Endothelial cell (in vitro differentiated cells): ENCODE measurements at places on chromosomes 13 and 19. TPM values are rescaled to one million over a fixed set of nuclear protein-coding genes. Genes with fewer than 3 reads are reported as not detected.
A peak's percentile ranks its signal among the peaks of the same experiment; 100 is the strongest.

DNA sequence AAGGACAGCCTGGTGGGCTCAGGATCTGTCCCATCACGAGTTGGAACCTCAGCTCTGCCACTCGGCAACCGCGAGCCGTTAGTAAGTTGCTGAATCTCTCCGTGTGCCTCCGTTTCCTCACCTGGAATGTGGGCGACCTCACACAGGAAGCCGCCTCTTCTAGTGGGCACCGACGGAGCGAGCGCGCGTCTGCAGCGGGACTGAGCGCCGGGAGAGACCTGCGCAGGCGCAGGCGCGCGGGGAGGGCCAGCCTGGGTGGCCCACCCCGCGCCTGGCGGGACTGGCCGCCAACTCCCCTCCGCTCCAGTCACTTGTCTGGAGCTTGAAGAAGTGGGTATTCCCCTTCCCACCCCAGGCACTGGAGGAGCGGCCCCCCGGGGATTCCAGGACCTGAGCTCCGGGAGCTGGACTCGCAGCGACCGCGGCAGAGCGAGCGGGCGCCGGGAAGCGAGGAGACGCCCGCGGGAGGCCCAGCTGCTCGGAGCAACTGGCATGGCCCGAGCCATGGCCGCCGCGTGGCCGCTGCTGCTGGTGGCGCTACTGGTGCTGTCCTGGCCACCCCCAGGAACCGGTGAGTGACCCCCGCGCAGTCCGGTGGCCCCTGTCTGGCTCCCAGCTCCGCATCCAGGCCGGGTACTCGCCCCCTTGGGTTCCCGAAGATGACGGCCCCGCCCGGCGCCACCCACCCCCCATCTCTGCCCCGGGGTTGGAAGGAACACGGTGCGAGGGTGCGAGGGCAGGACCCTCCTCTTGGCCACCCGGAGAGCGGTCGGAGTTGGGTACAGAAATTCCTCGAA lies at the start of gene PVR:
PVR (plus strand) TSS at position 306 of the 797 bp plus-strand sequence; CDS start at position 493, 187 bp downstream.
- peak; percentile 59 for DNase-seq

DNA sequence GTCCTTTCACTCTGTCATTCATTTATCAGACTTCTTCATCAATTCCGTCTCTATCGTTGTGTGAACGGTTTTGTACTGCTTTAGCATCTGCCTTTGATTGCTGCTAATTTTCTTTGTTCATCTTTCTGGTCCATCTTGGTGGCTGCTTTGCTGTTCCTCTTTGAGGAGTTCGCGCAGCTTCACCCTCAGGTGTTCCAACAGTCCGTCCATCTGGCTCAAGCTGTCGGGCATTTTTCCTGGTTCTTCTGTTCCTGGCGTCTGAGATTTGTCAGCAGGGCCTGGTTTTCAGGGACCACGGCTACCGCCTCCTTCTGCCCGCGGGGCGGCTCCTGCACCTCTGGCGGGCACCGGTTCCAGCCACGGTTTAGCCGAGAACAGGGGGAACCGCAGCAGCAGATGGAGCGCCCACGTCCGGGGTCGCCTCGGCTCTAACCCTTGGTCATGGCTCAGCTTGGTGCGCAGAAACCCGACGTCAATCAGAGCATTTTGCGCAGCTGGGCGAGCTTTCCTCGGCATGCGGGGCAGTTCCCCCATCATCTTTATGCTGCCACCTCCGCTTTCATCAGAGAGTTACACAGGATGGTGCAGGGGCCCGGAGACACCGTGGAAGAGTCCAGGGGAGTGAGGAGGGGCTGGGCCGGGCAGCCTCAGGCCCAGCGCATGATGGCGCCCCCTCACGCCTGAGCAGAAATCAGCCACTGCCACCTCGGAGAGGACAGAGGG lies 89.5 kb downstream of the ZNF100 start:
- no peak for DNase-seq

DNA sequence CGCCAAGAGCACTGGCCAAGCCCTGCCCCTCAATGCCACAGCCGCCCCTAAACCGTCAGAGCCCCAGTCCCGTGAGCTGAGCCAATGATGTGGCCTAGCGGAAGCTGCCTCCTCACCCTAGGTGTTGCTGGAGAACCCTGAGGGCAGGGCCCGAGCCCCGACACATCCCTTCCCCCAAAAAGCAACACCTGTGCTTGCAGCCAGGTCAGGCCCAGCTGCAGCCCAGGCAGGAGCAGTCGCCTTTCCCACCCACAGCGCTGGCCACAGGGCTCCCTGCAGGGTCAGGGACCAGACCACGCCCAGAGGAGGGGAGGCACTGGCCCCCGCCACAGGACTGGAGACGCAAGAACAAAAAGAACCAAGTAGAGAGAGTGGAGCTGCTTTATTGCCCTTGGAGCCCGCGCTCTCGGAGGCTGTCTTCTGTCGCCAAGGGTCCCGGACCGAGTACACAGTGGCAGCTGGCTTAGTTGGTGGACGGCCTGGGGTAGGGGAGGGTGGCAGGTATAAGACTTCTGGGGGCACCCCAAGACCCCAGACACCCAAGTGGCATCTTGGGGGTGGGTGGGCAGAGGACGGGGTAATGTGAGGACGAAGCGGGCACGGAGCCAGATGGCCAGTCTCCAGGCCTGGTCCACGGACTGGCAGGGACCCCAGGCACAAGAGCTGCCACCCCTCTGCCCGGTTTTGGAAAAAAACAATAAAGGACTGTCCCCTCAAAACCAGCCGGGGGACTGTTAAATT lies 3.3 kb downstream of the P2RY11 start:
- no peak for DNase-seq

- DNase-seq, result no peak
These were observed 13.4 kb downstream of the PABPC3 start for GRCh38 chr13:25109341-25109740.

DNA sequence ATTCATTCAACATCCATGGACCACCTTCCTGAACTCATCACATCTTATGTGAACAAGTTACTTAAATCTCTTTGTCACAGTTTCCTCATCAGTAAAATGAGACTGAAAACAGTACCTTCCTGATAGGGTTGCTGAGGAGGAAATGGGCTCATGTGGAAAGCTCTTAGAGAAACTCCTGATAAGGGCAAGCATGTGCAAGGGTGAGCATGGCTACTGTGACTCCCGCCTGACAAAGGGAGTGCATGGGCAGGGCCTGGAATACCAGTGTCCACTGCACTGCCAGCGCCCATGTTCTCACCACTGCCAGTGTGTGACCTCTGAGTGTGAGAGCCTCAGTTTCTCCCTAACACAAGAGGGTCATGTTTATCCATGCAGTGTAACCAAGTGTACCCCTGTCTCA lies 27.3 kb upstream of the IL17D start:
- no peak for DNase-seq

- DNase-seq, result peak; percentile 47
These were observed 28.8 kb upstream of the TUBGCP3 start for GRCh38 chr13:112616586-112617362.

- DNase-seq, result no peak
These were observed 1436.8 kb upstream of the PCDH9 start for GRCh38 chr13:68666774-68667397.

The NFKBIB gene
- 16.9 TPM for total RNA-seq

GRCh38 chr19:58170860-58171259 lies 12.0 kb upstream of the ZNF274 start:
- DNase-seq, result no peak

DNA sequence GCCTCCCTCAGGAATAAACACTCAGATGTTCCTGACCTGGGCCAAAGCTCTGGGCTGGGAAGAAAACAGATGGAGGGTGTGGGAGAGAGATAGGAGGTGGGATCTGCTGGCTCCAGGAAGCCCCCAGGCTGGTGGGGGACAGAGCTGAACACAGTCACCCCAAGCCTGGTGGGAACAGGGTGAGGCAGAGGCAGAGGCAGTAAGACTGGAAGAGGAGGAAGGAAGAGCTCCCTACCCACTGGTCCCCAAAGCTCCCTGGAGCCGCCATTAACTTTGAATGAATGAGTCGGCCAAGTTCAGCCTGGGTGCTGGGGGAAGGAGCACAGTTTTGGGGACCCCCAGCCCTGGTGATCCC lies 801 bp upstream of the KCNN1 start:
- DNase-seq, result no peak

The EXOC3L2 gene
- total RNA-seq, result 5.5 TPM

The MARCHF2 gene
- total RNA-seq, result 58.2 TPM

The PDE4A gene
- total RNA-seq, result 0.46 TPM

The ICAM4 gene
- 0.36 TPM for total RNA-seq

The ATP8B3 gene
- total RNA-seq, result 0.69 TPM

DNA sequence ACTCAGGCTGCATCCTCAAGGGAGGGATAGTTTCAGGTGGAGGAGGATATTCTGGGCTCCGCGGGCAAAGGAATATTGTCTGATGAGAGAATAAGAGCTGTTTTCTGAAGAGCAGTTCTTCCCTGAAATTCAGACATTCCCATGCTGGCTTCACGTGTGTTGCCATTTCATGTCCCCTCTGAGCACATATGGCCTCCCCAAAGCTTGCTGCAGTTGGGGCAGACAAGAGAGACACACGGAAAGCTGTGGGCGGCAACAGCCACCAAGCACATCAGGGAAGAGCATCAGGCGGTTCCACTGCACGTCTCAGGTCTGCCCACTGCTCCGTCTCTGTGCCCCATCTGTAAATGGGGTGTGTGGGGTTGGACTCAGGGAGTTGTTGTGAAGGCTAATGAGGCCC lies 247.5 kb upstream of the TSHZ3 start:
- DNase-seq, result no peak

The TBC1D17 gene
- 36.8 TPM for total RNA-seq

GRCh38 chr13:67259208-67259607 lies 29.1 kb upstream of the PCDH9 start:
- DNase-seq, result no peak

- DNase-seq, result no peak
These were observed 6.4 kb upstream of the CACTIN start for GRCh38 chr19:3632739-3633558.

GRCh38 chr19:4436231-4436630 lies 21.4 kb downstream of the UBXN6 start:
- no peak for DNase-seq

The LILRB4 gene
- not detected for total RNA-seq

DNA sequence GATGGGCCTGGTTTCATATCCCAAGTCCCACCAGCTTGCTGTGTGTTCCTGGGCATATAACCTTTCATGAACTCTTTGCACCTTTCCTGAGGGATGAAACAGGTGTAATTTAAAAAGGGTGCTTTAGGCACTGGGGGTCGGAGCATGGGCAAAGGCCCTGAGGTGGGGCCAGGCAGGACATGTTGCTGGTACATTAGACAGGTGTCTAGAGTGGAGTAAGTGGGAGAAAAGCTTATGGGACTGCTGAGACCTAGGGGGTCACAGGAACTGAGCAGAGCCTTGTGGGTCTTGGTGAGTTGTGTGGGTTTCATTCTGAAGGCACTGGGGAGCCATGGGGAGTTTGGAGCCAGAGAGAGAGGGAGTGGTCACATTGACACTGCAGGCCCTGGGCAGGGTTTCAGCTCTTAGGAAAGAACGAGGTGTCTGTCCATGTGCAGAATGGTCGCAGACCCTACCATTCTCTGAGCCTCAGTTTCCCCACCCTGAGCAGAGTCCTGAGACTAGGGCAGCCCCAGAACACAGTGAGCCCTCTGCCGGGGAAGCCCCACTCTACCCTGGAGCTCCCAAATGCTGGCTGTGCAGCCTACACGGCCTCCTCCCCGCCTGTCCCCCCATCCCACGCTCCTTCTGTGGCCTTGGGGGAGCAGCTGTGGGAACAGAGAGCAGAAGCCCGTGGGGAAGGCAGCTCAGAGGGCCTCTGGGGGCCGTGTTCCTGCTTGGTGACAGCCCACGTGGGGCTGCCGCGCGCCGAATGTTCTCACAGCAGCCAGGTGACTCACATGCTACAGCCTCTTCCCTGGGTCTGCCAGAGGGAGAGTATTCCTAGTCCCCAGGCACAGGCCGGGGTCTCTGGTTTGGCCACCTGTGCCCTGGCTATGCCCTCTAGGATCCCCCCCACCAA lies 7.3 kb upstream of the HOMER3 start:
- no peak for DNase-seq

DNA sequence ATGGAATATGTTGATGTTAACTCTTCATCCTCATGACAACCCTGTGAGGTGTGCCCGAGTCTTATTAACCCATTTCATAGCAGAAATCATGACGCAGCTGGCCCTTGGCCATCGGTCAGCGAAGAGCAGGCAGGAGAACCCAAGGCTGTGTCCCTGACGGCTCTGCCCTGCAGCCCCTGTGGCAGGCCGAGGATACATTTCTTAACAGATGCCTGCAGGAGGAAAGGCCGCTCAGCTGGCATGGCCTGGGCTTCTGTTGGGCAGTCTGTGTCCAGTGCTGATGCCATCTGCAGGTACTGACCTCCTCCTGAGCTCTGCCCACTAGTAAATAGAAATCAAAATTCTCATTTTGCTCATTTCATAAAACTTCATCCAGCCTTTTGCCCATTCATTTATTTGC lies 35.4 kb upstream of the MCF2L start:
- no peak for DNase-seq

The ZSCAN1 gene
- not detected for total RNA-seq

The CEACAM16 gene
- not detected for total RNA-seq

- DNase-seq, result no peak
These were observed 131.9 kb upstream of the FNDC3A start for GRCh38 chr13:48843630-48844380.

The LRRC8E gene
- total RNA-seq, result 0.08 TPM

The PTBP1 gene
- total RNA-seq, result 614 TPM

The PEG3 gene
- total RNA-seq, result not detected

The CEACAM7 gene
- total RNA-seq, result not detected

GRCh38 chr19:56119582-56119978 lies 1.5 kb downstream of the ZNF787 start:
- no peak for DNase-seq

The ATP7B gene
- 19.3 TPM for total RNA-seq

- no peak for DNase-seq
These were observed 503.3 kb downstream of the COG6 start for GRCh38 chr13:40158757-40159156.

GRCh38 chr13:43434191-43434590 lies 352.6 kb downstream of the ENOX1 start:
- DNase-seq, result no peak

GRCh38 chr19:20233105-20233504 lies 66.1 kb downstream of the ZNF486 start:
- no peak for DNase-seq

DNA sequence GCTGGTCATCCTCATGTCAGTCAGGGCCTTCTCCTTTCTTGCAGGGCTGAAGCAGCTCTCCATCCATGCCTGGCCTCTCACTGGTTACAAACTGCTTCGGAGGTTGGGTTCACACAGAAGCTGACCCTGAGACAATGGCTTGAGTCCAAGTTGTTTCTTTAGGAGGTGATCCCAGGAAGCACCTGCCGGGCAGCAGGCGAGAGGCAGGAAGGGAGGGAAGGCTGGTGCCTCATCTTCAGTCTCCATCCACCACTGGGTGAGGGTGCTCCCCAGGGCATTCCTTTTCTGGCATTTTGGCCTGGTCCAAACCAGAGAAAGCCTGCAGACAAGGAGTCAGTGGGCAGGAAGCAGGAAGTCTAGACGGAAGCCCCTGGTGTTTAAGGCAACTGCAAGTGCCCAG lies 17.6 kb upstream of the SPATA13 start:
- DNase-seq, result no peak

The RFPL4AL1 gene
- not detected for total RNA-seq

- no peak for DNase-seq
These were observed 243.7 kb downstream of the FOXO1 start for GRCh38 chr13:40422588-40423235.

- no peak for DNase-seq
These were observed 118.9 kb downstream of the LIG4 start for GRCh38 chr13:108096301-108096915.
